ENCODE measurements at places on chromosomes 5 and 9.

- DNase-seq, result no peak
Observed at GRCh38 chr9:133525677-133526076, 918 bp upstream of the MYMK start.

DNA sequence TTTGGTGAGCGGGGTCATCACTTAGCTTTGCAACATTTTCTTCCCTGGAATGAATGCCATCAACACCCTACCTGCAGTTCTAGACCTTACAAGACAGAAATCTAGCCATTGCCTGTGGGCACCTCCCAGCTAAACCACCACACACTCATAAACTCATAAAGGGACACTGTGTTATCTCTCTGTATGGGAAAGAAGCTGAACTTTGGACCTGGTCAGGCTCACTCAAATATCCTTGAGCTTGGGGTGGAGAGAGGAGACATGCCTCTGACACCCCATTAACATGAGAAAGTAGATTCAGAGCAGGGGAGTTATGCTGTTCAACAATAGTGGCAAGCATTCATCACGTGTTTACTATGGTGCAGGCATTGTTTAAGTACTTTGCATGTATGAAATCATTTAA lies 205.6 kb downstream of the ZNF462 start:
- DNase-seq, result no peak

GRCh38 chr5:44774279-44774880 lies 34.4 kb upstream of the MRPS30 start:
- DNase-seq, result peak; percentile 70

DNA sequence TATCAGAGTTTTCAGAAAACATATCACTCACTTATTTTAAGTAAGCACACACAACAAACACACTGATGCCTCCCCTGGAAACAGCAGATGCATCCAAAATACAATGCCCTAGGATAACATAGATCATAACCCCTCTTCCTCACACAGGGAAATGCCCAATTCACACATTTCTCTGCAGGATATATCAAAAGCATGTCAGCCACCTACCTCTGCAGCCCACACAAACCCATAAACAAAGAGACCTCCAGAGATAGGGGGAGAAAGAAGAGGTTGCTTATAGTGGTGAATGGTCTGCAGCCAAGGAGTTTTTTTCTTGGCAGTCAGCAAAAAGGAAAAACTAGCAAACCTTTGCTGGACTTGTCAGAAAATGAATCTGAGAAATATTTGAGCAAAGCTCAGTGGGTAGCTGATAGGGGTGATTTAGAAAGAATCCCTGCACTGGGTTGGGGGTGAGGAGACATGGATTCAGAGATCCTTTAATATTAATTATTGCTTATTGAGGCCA lies 36.1 kb downstream of the ABLIM3 start:
- DNase-seq, result no peak

DNA sequence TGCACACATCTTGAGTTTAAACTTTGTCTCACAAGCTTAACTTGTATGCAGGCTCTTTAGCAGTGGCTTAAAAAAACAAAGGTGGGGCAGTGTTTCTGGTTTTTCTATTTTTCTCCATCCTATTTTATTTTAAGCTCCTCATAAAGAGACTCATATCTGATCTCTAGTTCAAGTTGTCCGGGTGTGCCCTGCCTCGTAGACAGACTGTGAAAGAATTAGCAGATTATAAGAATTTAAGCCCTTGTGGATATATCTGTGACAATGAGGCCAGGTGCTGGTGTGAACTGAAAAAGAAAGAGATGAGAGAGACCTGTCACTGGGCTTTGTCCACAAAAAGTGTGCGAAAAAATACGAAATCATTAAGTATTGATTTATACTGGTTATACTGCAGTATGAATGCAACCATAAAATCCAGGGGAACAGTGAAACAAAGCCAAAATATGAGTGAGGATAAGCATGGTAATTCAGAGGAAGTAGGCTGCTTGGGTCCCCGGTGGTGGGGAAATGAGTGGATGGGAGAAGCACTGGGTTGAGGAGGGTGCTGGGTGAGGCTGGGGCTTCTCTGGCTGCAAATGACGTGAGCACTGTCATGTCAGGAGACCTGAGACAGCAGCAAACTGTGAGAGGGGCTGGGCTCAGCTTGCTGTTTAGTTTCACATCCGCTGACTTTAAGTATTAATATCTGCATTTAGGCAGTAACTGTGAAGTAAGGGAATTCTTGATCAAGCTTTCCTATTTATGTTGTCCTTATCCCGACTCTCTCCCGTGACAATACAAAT lies 179.7 kb upstream of the ANKRD55 start:
- no peak for DNase-seq

DNA sequence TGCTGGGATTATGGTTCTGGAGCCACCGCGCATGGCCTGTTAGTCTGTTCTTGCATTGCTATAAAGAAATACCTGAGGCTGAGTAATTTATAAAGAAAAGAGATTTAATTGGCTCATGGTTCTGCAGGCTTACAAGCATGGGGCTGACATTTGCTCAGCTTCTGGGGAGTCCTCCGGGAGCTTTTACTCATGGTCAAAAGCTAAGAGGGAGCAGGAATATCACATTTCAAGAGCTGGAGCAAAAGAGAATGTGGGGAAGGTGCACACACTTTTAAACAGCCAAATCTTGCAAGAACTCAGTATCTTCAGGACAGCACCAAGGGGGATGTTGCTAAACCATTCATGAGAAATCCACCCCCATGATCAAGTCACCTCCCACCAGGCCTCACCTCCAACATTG lies 12.1 kb downstream of the JAK2 start:
- no peak for DNase-seq

GRCh38 chr5:174056064-174056847 lies 10.8 kb downstream of the NSG2 start:
- DNase-seq, result no peak

DNA sequence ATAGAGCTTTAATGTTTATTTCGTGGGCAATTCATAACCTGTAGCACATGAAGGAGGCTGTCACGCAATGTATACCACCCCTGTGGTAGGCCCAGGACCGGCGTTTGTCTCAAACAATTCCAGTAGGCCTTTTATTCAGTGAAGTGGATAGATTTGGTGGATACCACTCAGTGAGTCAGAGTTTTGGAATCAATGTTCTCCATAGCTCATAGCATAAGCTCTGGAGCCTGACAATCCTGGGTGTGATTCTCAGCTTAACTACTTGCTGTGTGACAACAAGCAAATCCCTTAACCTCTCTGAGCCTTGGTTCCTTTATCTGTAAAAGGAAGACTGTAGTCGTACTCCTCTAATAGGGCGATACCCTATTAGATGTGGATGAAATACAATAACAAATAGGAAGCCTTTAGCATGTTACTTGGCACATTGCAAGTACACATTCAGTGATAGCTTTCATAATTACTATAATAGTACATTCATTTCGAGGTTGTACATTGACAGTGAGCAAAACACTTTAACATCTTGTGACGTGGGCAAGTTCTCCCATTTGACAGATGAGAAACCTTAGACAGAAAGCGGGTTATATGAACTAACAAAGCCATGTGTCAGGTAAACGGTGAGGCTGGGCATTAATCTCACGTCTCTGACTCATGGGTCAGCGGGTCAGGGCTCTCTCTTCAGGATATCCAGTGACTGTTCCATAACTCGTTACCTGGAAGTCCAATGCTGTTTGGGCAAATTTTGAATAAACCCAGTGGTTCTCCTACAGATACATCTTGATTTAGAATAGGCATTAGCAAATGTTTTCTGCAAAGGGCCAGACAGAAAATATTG lies 130.8 kb downstream of the C9orf152 start:
- no peak for DNase-seq

DNA sequence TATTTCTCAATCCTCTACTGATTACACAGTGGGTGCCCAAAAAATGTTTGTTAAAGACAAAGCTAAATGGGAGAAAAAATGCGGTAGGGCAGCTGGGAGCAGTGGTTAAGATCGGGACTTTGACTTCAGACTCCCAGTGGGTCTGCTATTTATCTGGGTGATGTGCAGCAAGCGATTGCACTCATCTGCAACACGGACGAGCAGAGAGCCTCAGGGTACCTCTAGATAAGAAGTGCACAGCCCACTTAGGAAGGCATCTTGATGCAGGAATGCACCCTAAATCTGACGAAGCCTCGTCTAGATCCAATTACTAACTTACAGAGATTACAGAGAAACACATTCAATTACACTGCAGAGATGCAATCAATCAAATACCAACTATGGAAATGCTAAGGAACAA lies 4.0 kb downstream of the MAPK9 start:
- DNase-seq, result no peak

DNA sequence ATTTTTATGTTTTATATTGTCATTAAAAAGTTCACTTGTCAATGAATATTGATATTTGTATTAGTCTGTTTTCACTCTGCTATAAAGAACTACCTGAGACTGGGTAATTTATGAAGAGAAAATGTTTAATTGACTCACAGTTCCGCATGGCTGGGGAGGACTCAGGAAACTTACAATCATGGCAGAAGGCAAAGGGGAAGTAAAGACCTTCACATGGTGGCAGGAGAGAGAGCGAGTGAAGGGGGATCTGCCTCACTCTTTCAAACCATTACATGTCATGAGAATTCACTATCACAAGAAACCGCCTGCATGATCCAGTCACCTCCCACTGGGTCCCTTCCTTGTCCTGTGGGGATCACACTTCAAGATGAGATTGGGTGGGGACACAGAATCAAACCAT lies 27.4 kb downstream of the SRD5A1 start:
- no peak for DNase-seq

GRCh38 chr5:40474250-40474649 lies 205.5 kb upstream of the PTGER4 start:
- DNase-seq, result no peak

All from SK-N-DZ (cell line).